CD4-positive, CD25-positive, alpha-beta regulatory T cell (primary cell): ENCODE measurements at places on chromosomes 5 and 9. TPM values are rescaled to one million over a fixed set of nuclear protein-coding genes. Genes with fewer than 3 reads are reported as not detected.

ACER2 gene
- 0.87 TPM for polyA plus RNA-seq

- no peaks in the 10 kb centered on the region for H3K36me3 ChIP-seq
- H3K27me3 ChIP-seq: no peaks in the 10 kb centered on the region
- peak overlapping the region; percentile 4 for H3K4me3 ChIP-seq
These were observed 60.7 kb downstream of the PARP8 start for GRCh38 chr5:50727149-50727496.

GRCh38 chr9:1879501-1879900, 135.6 kb upstream of the SMARCA2 start:
- no peaks in the 10 kb centered on the region for H3K27me3 ChIP-seq
- peak; percentile 41 for DNase-seq
- no peaks in the 10 kb centered on the region for H3K36me3 ChIP-seq
- H3K4me1 ChIP-seq: peaks cover 6% of the 10 kb centered on the region

GDA gene
- polyA plus RNA-seq: not detected

GRCh38 chr5:56849671-56850070, 34.3 kb downstream of the MAP3K1 start:
- peaks cover 98% of the 10 kb centered on the region for H3K4me1 ChIP-seq
- no peaks in the 10 kb centered on the region for H3K27me3 ChIP-seq
- H3K27ac ChIP-seq: peak overlapping the region; percentile 62
- peaks cover 6% of the 10 kb centered on the region for H3K36me3 ChIP-seq
- H3K4me3 ChIP-seq: peak overlapping the region; percentile 69
- peak; percentile 22 for DNase-seq

BSPRY gene
- polyA plus RNA-seq: 0.64 TPM

GRCh38 chr5:113632996-113633395, 119.5 kb downstream of the YTHDC2 start:
- no peaks in the 10 kb centered on the region for H3K36me3 ChIP-seq
- no peak overlapping the region for H3K27ac ChIP-seq
- H3K27me3 ChIP-seq: no peaks in the 10 kb centered on the region
- DNase-seq: no peak

GRCh38 chr5:147674411-147674810, 108.1 kb downstream of the JAKMIP2 start:
- H3K36me3 ChIP-seq: no peaks in the 10 kb centered on the region
- H3K4me1 ChIP-seq: no peaks in the 10 kb centered on the region
- no peak overlapping the region for H3K27ac ChIP-seq
- H3K4me3 ChIP-seq: no peak overlapping the region
- no peaks in the 10 kb centered on the region for H3K27me3 ChIP-seq

DNA sequence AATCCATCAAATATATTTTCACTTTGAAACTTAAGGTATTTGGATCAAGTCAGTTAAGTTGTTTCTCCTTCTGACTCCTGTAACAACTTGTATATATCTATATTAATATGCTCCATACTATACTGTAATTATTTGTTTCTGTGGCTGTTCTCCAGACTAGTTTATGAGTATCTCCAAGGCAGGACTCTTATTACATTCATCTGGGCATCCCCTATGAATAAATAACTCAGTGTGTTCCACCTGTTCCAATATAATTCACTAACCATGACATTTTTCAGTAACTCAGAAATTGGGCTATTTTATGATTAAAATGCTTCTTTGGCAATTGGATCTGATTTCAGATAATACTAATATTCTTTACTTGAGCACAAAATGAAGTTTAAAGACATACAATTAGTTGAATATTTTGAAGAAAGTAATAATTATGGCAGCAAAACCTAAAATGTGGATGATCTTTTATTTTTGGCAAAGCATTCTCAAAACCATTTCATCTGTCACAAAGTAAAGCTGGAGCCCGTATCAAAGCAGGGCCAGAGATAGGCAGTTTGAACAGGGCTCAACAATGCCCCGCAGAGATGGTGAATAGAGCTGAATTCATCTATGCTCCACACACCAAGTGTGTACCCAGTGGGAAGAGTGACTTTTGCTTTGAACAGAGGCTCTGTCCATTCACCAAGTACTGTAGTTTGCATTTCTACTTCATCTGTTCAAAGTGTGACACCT, 314.3 kb downstream of the PDE4D start:
- H3K4me3 ChIP-seq: no peak overlapping the region
- no peaks in the 10 kb centered on the region for H3K4me1 ChIP-seq
- no peaks in the 10 kb centered on the region for H3K36me3 ChIP-seq
- H3K27me3 ChIP-seq: no peaks in the 10 kb centered on the region
- no peak for DNase-seq

GRCh38 chr5:95862671-95863382, 40.3 kb upstream of the GLRX start:
- H3K27me3 ChIP-seq: peaks cover 3% of the 10 kb centered on the region
- DNase-seq: no peak
- no peak overlapping the region for H3K27ac ChIP-seq

PRR16 gene
- not detected for polyA plus RNA-seq

ITK gene
- 222 TPM for polyA plus RNA-seq

GRCh38 chr5:74320526-74320925, 320.0 kb downstream of the ENC1 start:
- no peaks in the 10 kb centered on the region for H3K27me3 ChIP-seq
- no peaks in the 10 kb centered on the region for H3K4me1 ChIP-seq
- H3K36me3 ChIP-seq: no peaks in the 10 kb centered on the region
- no peak for DNase-seq
- H3K4me3 ChIP-seq: no peak overlapping the region
- no peak overlapping the region for H3K27ac ChIP-seq
